T47D (cell line): ENCODE measurements at places on chromosomes 12 and 14.

DNA sequence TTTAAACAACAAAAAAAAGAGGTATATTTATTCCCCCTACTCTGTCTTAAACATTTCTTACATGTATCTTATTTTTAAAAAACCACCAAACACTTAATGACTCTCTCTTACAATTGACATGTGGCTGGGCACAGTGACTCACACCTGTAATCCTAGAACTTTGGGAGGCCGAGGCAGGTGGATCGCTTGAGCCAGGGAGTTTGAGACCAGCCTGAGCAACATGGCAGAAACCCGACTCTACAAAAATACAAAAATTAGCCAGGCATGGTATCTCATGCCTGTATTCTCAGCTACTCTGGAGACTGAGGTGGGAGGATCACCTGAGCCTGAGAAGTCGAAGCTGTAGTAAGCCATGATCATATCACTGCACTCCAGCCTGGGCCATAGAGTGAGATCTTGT, 16.0 kb downstream of the SLC41A2 start:
- DNase-seq, result no peak

- DNase-seq, result peak; percentile 50
Observed at GRCh38 chr12:68786929-68787328, 21.0 kb upstream of the MDM2 start.

- DNase-seq, result no peak
Observed at GRCh38 chr12:8603856-8604255, 8.8 kb downstream of the AICDA start.

GRCh38 chr12:27550653-27550975, 26.6 kb downstream of the PPFIBP1 start:
- DNase-seq, result no peak

DNA sequence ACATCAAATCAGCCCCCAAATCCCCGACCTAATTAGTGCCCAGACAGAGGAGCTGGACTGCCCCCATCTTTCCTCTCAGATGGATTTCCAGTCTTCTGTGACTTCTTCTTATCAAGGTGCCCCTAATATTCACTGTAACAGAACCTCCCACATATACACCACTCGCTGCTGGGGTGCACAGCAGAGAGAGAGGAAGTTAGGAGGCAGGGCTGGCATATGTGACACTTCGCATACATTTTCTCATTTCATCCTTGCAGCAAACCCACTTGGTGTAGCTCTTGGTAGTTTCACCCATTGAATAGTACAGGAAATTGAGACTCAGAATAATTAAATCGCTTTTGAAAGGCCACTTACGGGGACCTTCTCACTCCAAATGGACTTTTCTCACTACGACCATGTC, 56.5 kb upstream of the CCND2 start:
- DNase-seq, result no peak

- no peak for DNase-seq
Observed at GRCh38 chr14:78951602-78952001, 781.4 kb downstream of the NRXN3 start.

GRCh38 chr12:47328831-47329545, 249.2 kb upstream of the AMIGO2 start:
- no peak for DNase-seq

- DNase-seq, result no peak
Observed at GRCh38 chr12:114767906-114768722, 84.1 kb upstream of the TBX3 start.

GRCh38 chr14:93040982-93041381, 74.7 kb downstream of the ITPK1 start:
- DNase-seq, result no peak

- no peak for DNase-seq
Observed at GRCh38 chr12:50740307-50740706, 23.6 kb upstream of the ATF1 start.

- no peak for DNase-seq
Observed at GRCh38 chr12:128637642-128638606, 185.8 kb downstream of the SLC15A4 start.
